ENCODE measurements at places on chromosomes 13 and 19. TPM values are rescaled to one million over a fixed set of nuclear protein-coding genes. Genes with fewer than 3 reads are reported as not detected.
A peak's percentile ranks its signal among the peaks of the same experiment; 100 is the strongest.

GRCh38 chr19:55488986-55489710, 912 bp downstream of the SSC5D start:
- peak; percentile 81 for DNase-seq

- DNase-seq: no peak
Observed at GRCh38 chr19:17160908-17161307, 54.2 kb upstream of the USE1 start.

The PSG1 gene
- not detected for total RNA-seq

- DNase-seq: no peak
Observed at GRCh38 chr13:68176475-68176874, 946.3 kb upstream of the PCDH9 start.

- DNase-seq: no peak
Observed at GRCh38 chr13:64274481-64275217, 2859.0 kb upstream of the PCDH20 start.

DNA sequence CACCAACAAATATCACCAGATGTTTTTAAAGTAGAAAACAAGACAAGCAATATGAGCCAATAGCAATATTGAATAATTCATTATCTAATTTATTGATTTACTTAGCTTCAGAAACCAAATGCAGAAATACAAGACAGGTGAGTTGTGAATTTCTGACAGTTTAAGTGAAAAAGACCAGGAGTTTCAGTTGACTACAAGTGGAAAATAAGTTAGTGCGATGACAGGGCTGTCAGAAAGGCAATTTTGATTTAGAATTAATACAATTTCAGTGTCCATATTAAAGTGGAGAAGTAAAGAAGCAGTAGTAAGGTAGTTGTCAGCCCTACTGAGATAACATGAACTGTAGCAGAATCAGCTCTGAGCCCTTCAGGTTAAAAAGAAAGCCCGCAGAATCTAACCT, 1066.7 kb upstream of the ATXN8OS start:
- DNase-seq: no peak

The ZIM2 gene
- total RNA-seq: 0.17 TPM

The NLRP7 gene
- not detected for total RNA-seq

The ZNF460 gene
- total RNA-seq: 46.5 TPM

GRCh38 chr13:52884429-52885010, 36.1 kb upstream of the PCDH8 start:
- DNase-seq: no peak

DNA sequence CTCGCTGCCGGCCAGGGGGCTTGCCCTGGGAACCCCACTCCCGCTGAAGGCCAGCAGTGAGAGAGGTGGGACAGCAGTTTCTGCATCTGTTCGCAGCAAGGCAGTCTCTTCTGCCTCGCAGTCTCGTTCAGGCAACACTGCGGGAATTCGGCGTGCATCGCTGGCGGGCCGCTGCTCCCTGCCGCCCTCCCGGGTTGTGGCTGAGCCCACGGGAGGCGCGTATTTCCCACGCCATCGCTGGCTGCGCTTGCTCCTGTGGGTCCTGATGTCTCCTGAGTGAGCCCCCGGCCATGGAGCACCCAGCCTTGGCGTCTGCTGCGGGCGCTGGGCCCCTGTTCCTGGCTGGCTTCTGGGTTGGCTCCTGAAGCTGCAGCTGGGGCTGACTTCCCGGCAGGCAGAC, 227.9 kb downstream of the TEX29 start:
- DNase-seq: no peak

DNA sequence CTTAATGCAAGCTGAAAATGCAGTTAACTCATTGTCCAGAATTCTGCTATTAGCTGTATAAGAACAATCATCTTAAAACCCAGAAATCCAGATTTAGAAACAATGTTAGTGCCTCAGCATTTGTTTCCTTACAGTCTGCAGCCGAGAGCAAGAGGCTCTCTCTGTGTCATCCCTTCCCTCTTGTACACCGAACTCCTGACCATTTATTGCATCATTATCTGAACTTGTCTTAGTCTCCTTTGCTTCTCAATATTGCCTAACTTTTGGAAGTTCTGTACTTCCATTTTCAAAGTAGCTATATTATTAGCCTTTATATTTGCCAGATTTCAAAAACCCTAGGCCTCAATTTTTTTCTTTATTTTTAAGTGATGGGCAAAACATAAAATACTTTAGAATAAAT, 27.1 kb downstream of the RNASEH2B start:
- DNase-seq: no peak

The NTN5 gene
- 0.94 TPM for total RNA-seq

DNA sequence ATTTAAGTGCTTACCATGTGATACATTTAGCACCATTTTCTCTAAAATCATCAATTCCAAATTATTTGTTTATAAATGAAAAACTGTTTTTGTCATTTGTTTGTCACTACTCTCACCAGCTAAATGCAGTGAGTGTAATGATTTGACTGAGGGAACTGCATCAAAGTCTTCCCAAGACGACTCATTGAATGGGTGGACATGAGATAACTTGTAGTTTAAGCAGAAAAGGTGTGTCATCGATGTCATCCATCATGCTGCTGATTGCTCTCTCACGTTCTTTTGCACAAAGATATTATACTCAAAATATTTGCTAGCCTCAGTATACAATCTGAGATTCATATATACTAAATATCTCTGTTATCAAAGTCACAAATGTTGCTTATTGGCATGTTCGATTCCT, 366.5 kb downstream of the IRS2 start:
- DNase-seq: no peak

The ERCC5 gene
- total RNA-seq: 34.4 TPM

DNA sequence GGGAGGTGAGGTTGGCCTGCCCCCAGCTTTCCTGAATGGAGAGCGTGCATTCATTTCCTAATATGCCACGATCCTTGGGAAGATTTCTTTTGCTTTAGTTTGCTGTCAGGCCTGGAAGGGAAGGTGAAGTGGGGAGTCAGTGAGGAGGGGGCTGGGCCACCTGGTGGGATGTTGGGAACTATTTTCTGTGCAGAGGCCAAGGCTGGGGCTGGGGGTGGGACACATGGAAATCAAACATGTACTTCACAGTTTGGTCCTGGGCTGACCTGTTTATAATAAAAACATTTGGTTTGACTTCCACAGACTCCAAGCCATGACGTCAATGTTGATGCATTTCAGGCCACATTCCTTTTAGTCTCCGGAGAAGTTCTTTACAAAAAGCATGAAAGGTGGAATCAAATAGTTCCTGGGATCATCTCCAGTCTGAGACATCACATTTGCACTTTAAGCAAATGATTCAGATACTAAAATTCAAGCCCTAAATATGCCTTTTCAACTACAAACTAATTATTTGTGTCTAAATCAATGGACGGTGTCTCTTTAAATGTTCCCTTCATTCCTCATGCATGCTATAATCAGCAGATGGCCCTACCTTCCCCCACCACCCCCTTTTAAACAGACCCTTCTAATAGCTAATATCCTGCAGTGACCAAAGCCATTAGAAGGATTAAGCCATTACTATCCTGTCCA, 41.5 kb upstream of the MEDAG start:
- no peak for DNase-seq

The MARK4 gene
- 44.9 TPM for total RNA-seq

DNA sequence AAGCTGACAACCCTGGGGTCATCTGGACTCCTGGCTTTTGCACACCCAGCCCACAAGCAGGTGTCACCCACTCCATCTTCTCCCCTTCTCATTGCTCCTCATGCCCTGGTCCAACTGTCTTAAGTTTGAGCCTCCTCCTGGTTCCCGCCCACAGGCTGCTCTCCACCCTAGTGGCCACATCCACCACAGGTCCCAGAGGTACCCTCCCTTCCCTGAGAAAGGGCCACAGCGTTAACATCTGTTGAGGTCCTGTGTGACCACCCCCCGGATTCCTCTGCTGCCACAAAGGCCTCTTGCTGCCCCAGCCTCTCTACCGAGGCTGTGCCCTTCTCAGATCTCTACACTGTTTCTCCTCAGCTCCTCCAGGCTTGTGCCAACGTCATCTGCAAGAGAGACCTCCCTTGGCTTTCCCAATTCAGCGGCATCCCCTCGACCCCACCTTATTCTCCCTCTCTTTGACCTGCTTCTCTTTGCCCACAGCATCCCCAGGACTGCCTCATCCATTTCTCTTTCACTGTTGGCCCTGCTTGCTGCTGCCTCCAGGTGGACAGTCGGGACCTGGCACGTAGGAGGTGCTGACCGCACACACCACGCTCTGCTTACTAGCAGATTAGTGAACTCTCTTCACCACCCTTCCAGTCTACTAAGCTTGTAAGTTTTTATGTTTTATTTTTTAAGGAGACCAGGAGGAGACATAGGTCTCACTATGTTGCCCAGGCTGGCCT, 33.3 kb downstream of the SUGP2 start:
- DNase-seq: no peak

DNA sequence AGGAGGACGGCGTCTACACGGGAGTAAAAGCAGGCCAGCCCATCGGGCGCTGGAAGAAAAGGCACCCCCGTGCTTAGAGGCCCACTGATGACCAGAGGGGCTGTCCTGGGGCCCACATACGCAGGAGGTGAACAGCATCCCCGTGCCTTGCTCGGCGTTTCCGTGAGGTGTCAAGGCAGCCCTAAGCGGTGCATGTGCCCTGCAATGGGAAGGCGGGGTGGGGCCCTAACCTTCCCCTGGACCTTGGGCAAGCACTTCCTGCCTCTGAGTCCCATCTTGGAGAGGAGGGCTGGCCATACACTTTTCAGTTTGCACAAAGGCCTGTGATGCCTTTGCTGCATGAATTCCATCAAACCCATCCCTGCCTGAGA, 47.8 kb upstream of the ATP11A start:
- DNase-seq: no peak

GRCh38 chr13:29022410-29022809, 202.3 kb downstream of the MTUS2 start:
- DNase-seq: no peak

The LAIR1 gene
- 9.1 TPM for total RNA-seq

DNA sequence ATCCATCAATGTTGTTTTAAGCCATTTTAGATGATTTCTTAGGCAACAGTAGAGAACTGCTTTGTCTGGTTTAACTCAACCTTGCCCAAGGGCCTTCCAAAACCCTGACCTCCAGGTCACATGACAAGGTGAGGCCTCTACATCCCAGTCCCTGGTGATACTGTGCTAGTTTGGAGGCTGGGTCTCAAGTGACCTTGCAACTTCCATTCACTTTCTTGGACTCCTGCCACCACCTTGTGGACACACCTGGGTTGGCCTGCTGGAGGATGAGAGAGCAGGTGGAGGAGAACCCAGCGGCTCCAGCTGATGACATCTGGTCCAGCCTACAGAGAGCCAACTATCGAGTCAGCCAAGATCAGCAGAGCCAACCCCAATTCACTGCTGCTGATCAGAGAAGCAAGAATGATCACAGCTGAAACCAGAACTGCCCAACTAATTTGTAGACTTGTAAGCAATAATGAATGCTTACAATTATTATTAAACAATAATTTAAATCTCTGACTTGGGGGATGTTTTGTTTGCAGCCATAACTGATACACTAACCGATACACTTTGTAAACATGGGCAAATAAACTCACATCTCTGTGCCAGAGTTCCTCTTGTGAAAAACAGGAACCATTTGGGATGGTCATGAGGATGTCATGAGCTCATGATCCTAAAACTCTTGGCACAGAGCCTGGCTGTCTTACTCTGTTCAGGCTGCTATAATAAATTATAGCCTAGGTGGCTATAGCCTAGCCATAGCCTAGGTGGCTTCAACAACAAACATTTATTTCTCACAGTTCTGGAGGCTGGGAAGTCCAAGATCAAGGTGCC, 11.5 kb downstream of the FAM187B start:
- no peak for DNase-seq

GRCh38 chr13:110882972-110883371, 31.9 kb downstream of the ANKRD10 start:
- no peak for DNase-seq
